ENCODE measurements at places on chromosomes 7 and 10.

- DNase-seq: peak; percentile 20
Observed at GRCh38 chr10:79984851-79985250, 35.9 kb upstream of the SFTPD start.

- no peak for DNase-seq
Observed at GRCh38 chr10:29897999-29898716, 161.2 kb downstream of the JCAD start.

DNA sequence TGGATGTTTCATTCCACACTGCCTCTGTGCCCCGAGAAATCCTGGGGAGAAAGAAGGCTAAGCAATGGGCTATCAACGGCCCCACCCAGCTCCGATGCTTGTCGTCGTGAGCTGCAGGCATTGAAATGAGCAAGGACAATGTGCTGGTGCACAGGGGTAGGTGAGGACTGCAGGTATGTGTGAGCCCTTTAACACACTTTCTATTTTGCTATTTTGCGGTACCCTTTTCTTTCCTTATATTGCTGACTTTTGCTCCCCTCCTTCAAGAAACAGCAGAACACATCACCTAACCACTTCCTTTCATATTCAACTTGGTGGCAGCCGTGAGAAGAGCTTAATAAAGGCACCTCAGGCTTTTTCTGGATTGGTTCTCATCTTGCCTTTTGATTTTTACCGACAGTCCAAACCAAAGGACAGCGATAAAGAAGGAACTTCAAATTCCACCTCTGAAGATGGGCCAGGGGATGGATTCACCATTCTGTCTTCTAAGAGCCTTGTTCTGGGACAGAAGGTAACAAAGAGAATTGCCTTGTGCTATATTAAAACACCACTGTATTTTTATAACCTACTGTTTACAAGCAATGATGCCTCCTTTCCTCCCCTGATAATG lies 39.2 kb downstream of the AIFM2 start:
- no peak for DNase-seq

DNA sequence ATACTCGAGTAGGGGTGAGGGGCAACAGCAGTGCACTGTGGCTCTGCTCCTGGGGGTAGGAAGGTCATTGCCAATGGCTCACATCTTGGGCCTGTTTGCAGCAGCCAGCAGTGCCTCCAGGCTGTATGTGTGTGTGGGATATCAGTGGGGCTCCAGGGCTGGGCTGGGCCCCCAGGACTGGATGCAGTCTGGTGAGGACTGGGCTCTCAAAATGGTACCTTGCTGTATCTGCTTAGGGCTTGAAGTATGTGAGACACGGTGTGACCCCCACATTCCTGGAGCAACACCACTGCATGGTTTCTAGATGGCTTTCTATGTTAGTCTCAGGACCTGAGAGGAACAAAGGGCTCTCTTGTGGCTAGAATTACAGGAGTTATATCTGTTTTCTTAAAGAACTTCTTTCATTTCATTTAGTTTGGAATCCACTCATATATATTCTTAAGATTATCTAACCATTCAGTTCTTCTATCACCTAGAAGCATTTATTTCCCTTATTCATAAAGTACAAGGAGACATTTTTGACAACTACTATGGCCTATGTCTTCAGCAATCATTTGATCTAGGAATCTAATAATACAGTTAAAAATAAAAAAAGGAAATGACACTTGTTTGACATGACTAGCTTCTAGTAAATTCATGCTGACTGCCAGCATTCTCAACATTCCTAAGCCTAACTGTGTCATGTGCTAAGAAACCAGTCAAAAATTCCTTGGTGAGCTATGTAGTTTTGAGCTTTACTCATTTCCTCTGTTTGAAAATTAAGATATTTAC lies 443.2 kb upstream of the SEMA3A start:
- DNase-seq: no peak

DNA sequence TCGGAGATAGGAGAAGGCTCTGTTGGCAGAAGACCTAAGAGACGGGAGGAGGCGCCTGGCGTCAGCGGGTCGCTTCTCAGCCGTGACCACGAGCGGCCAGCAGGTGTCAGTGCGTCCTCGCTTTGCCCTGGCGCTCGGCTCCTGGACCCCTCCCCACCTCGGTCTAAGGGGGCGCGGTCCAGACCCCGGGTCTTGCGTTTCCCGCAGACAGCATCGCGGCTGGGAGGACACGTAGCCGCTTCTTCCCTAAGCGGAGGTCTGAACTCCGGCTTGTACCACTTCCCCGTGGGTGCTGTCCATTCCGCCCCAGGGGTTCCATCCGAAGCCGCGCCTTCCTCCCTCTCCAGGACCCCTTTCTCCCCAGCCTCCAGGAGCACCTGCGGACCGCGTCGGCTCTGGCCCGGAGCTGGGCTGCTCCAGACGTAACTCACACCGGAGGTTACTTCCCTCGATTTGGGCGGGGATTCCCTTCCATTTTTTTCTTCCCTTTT lies 593 bp upstream of the ADRA2A start:
- DNase-seq: peak; percentile 80

GRCh38 chr7:38731215-38731614 lies 100.0 kb upstream of the AMPH start:
- DNase-seq: no peak

- DNase-seq: no peak
Observed at GRCh38 chr10:58356756-58357155, 21.9 kb downstream of the UBE2D1 start.

GRCh38 chr7:112866424-112866823 lies 76.2 kb upstream of the TMEM168 start:
- DNase-seq: peak; percentile 57

DNA sequence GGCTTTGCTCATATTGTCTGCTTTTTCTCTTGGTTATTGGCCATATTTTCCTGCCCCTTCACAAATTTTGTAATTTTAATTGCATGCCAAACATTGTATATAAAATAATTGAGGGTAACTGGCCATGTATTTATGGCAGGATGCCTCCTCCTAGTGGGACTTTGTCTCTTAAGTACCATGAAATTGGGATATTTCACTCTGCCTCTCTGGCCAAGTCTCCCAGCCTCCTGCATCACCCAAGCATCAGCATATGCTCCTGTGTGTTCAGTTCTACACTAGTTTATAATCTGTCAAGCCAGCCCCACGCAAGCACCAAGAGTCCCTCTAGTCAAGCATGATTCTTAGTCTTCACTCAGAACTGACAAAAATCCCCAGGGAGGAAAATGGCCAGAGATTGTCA lies 44.2 kb upstream of the FHIP2A start:
- no peak for DNase-seq

DNA sequence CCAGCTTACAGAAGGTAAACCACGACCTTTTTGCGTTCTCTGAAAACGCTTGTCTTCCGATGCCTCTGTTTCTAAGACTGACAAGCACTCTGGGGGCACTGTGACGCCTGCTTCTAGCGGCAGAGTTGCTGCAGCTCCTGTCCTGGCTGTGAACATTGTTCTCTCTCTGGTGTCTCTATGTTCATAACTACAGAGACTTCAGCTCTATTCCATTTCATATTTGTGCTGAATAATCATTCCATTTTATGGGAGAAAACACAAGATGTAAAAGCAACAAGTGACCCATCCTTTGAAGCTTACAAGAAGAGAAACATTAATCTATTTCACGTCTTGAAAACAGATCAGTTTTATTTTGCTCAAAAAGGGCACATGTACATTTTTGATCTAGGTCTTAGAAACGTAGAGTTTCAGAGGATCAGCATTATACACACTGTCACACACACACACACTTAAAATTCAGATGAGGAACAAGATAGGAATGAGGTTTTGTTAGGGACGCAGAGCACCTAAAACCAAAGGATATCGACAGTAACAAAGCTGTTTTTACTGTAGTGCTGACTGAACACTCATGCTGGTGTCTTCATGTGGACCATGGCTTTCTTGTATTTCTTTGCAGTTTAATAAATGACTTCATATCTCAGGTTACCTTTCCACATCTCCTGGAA lies 3.0 kb downstream of the IKZF1 start:
- no peak for DNase-seq

- no peak for DNase-seq
Observed at GRCh38 chr7:34131371-34131770, 226.0 kb downstream of the BMPER start.

DNA sequence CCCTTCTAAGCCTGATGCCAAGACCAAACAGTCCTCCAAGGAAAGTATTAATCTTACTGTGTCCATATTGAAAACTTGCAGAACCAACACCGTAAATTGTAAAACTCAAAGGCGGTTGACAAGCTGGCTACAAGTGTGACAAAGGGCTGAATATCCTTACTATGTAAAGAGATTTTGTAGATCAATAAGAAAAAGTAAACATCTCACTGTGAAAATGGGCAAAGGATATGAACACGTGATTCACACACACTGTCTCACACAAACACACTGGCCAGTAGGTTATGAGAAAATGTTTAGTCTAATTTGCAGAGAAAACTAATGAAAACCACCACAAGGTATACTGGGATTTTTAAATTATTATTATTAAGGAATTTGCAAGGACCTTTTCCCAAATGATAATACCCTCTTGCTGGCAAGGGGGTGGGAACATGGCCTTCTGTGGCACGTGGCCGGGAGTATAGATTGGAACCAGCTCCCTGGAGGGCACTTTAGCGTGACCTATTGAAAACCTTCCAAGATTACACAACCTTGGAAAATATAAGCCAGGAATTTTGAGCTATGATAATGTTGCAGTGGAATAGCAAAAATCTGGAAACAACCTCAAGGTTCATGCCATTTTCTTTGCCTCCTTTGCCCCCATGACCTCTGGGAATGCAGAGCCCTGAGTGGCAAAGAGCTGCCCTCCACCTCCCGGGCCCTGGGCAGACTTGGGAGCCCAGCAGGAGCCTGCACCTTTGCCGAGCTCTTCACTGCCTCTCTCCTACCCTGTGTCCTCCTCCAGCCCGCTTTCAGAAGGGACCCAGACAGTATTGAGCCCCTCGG lies 26.2 kb upstream of the SLC29A3 start:
- DNase-seq: no peak

GRCh38 chr7:101108330-101108857 lies 18.5 kb upstream of the SERPINE1 start:
- DNase-seq: peak; percentile 73

DNA sequence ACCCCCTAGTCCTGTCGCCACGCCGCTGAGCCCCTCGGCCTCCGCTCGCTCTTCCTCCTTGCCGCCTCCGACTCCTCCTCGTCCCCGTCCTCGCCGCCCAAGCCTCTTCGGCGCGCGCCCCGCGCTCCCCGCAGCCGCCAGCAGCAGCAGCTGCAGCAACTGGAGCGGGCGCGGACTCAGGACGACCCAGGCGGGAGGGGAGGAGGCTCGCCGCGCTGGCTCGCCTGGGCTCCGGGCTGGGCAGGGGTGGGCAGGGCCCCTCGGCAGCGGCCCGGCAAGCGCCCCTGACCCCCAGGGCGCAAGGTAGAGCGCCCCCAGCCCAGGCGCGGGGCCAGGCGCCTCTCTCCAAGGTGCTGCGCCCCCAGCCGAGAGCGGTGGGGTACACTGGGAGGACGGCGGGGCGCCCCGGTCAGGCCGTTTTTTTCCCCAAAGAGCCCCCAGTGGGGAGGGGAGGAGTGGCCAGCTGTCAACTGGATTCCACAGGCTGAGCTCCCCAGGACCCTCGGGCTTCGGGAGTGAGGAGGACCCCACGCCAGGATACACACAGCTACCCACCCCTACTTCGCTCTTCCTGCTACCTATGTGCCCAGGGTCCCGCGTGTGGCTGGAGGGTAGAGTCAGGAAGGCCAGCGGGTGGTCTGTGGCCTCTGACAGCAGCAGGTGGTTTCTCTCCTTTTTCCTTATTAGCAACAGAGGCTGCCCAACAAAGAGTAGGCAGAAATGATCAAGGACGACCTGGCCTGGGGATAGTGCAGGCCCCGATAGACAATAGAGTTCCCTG lies 903 bp upstream of the KCNMA1 start:
- DNase-seq: no peak

GRCh38 chr7:121516821-121517220 lies 120.7 kb upstream of the FAM3C start:
- DNase-seq: no peak

GRCh38 chr7:44971188-44971901 lies 7.5 kb downstream of the MYO1G start:
- DNase-seq: no peak

DNA sequence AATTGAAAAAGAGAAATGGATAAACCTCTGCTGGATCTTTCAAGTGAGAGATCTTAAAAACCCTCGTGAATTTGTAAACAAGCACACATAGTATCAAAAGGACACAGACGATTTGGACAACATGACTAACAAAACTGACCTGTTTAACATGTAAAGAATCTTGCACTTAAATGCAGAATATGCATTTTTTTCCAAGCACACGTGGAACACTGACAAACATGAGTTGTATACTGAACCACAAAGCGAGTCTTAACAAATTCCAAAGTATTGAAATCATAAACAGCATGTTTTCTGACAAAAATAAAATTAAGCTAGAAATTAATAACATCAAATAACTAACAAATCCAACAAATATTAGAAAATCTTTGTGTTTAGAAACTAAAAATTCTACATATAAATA lies 65.0 kb upstream of the ZNF746 start:
- DNase-seq: no peak

DNA sequence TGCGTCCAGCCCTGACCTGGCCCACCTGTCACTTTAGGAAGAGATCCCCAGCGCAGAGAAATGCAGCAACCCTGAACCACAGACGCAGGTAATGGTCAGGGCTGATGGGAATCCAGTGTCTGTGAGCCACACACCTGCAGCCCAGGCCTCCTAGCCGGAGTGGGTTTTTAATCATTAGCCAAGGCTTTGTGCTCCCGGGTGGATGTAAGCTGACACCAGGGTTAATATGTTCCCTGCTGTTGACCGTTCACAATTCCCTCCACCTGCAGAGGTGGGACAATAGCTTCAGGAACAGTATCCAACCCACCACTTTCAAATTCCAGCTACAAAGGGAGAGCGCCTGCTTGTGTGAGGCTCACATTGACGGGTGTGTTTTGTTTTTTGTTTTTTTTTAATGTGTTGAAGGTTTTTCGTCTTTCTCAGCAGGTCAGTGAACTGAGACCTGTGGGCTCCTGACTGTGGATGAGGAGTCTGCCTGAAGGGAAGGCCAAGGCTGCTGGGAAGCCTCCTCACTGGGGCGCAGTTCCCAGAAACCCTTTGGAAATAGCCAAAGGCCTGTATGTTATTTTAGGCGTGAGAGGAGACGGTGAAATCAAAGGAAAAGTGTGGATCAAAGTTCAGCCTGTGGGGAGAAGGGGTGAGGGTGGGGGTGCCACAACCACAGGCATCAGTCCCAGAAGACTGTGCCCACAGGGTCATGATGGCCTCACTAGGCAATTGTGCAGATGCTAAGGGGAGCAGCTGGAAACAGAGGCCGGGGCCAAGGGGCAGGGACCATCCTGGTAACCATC lies 111.1 kb downstream of the TNS3 start:
- no peak for DNase-seq

DNA sequence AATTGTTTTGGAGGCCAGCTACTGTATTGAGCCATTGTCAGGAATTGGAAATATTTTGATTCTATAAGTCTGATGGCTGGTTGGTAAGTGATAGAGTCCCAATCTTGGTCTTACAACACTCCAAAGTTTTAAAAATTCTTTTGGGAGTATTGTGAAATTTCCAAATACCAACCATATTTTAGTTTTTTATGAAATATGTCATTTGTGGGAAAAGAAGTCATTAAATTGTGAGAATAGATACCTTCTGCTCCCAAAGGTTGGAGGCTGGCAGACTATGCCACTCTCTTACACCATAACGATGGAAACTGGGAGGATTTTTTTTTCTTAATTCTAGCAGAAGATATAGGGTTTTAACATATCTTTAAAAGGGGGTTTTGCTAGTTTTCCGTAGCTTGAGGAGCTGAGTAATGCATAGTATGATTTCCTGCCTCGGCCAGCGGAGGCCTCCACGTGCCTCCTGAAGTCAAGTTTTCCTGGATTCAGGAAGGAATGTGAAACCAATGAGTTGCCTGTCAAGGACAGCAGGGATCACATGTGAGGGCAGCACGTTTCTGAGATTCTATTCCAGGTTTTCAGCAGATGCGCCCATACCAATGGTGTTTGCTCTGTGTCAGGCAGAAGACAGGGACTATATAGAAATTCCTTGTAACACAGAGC lies 92.2 kb upstream of the LAMB4 start:
- DNase-seq: no peak

Data from GM10248 (cell line).